DMS 273 treated with DMSO at 0.1 percent for 48 hours (cell line): ENCODE measurements at places on chromosomes 1 and 21.

GRCh38 chr1:245615001-245615400, 460.2 kb downstream of the KIF26B start:
- DNase-seq = no peak

DNA sequence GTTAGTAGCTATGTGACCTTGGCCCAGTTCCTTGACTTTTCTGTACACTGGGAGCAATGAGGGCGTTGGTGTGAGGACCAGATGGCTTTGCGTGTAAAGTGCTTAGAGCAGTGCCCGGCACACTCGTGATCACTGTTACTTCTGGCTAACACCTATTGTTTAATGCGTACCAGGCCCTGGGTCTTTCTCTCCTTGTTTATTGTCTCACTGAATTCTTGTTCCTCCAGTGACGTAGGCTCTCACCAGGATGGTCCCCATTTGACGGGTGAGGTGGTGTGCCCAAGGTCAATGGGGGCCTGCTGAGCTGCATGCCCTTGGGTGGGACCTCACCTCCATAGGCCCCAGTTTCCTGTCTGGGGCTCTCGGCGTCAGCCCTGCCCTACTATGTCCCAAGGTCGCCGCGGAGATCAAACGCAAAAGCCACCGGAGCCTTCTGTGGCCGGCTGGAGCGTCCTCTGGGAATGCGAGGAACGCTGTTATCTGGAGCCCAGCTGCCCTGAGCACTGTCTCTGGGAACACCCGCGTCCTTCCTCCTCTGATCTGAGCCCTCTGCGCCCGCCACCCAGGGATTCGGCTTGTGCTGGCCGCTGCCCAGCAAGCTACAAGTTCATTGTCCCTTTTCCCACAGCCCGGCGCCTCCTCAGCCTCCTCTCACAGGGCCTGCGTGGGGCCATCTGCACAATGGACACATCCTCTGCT, 28.9 kb downstream of the ALPL start:
- no peak for DNase-seq

- no peak for DNase-seq
These were observed 15.9 kb downstream of the SLC27A3 start for GRCh38 chr1:153790966-153791647.

DNA sequence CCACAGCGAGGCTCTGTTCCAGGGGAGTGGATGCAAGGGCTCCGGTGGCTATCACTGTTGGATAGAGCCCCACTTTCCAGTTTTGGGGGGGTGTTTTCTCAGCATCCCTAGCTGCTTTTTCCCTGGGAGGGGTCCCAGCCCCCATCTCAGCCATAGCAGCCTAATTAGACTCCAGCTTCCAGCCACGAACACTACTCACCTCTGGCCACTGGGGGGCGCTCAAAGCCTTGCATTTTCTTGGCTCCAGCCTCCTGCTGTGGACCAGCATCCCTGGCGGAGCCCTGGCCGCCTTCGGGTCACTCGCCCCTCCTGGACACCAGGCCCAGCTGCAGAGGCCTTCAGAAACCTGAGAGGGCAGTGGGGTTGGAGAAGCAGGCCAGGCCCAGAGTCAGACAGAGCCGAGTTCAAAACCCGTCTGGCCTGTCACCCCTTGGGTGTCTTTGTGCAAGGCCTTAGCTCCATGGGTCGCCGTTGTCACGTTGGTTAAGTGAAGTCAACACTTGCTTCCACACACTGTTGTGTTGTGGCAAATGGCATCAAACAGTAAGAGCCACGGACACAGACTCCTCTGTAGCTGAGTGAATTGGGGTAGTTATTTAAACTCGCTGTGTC, 93.5 kb upstream of the ACTL8 start:
- DNase-seq = no peak

DNA sequence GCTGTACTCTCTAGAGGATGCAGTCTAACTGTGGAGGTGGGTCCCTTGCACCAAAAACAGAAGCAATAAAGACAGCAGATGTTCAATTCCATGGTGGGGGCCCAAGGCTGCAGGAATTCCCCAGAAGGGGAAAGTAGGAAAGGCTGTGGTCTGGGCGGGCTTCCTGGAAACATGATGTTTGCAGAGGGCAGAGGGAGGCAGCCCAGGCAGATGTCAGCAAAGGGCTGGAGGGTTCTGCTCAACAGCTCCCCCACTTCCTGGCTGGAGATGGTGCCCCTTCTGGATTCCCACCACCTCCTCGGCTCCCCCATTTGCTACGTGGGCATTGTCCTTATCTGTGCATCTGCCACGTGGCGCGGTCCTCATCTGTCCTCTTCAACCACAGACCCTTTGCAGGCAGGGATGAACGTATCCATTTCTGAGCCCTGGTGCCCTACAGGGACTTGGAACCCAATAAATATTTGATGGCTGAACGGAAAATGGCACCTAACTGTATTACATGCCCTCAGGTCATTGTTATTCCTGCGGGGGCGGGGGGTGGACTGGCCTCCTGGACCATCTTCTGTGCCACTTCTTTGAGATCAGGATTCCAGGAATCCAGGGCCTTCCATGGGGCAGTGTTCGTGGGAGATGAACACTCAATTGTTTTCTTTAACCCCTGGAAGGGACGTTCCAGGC, 8.4 kb upstream of the GUCA2B start:
- DNase-seq = no peak

DNA sequence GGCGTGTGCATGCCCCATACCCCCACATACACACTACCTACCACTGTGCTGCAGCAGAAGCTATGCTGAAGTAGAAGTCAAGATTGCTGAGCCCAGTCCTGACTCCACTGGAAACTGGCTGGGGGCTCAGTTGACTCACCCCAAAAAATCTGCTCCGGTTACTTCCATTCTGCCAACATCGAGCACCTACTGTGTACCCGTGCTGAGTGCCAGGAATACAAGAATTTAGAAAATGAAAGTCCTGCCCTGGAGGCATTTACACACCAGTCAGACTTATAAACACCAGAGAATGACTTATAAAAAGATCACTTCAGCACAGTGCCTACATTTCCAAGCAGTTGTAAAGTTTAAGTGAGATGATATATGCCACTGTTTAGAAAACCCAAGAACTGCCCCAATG, 99.1 kb downstream of the NMNAT2 start:
- DNase-seq = no peak

DNA sequence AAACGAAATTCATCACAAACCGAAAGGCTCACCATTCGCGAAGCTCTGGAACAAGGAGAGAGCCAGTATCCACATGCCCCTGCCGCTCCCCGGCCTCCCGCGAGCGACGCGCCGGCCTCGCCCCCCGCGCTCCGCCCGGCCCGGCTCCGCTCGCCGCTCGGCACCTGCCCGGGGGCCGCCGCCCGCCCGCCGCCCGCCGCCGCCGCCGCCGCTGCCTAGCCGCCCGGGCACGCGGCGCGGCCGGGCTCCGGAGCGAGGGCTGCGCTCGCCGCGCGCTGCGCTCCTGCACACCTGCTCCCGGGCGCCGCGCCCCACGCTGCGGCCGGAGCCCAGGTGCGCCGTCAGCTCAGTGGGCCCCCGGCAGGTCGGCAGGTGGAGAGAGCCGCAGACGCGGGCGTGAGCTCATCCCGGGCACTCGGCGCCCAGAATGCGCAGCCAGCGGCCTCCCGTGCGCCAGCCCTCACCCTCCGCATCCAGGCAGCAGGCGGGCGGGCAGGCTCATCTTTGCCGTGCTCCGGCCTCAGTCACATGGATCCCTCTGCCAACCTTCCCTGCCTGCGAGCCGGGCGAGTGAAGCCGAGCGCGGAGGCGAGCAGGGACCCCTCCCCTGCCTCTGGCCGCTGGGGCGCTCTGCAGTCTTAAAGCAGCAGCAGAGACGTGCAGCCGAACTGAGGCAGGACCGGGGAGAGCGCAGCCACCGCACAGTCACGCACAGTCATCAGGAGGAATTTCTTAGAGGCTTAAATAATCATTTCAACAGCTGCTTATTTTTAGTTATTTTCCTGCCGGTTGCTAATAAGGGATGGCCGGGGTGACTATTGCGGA, at the start of gene DSCAM:
TSS of gene DSCAM (minus strand) at position 572 of the 825 bp plus-strand sequence. CDS start at position 75, 497 bp downstream.
- DNase-seq = no peak

- DNase-seq = no peak
These were observed 5.8 kb downstream of the ZMYND12 start for GRCh38 chr1:42450061-42450460.

DNA sequence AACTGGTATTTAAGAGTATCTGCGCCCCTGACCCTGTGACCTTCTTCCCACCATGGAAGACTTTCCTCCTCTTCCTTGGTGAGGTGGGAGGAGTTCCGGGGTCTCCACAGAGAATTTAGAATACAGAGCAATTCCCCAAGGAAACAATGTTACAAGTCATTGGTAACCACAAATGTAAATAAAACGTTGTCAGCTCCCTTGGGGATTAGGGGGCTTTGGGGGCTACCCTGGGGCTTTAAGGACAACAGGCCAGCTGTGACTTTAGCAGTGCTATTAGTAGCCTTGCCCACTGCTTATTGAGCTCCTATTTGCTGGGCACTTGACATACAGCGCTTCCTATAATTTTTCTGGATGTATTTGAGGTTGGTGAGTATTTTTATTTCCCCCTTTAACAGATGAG, 69.0 kb downstream of the IGSF21 start:
- DNase-seq = no peak

- no peak for DNase-seq
These were observed 936 bp downstream of the ZFP69B start for GRCh38 chr1:40451238-40451585.

- DNase-seq = no peak
These were observed 259.5 kb upstream of the CHRM3 start for GRCh38 chr1:239126884-239127283.

- DNase-seq = no peak
These were observed 51.2 kb downstream of the GIPC2 start for GRCh38 chr1:78096976-78097375.

GRCh38 chr1:56456435-56457101, 122.8 kb downstream of the PLPP3 start:
- DNase-seq = no peak

- DNase-seq = no peak
These were observed 58.2 kb upstream of the LRRC8B start for GRCh38 chr1:89466307-89466930.

- no peak for DNase-seq
These were observed 18.0 kb downstream of the KLHL12 start for GRCh38 chr1:202908998-202909397.

- peak; percentile 71 for DNase-seq
These were observed 246.9 kb downstream of the GRIK3 start for GRCh38 chr1:36787312-36787913.

- no peak for DNase-seq
These were observed 31.4 kb upstream of the LEPR start for GRCh38 chr1:65388908-65389695.

DNA sequence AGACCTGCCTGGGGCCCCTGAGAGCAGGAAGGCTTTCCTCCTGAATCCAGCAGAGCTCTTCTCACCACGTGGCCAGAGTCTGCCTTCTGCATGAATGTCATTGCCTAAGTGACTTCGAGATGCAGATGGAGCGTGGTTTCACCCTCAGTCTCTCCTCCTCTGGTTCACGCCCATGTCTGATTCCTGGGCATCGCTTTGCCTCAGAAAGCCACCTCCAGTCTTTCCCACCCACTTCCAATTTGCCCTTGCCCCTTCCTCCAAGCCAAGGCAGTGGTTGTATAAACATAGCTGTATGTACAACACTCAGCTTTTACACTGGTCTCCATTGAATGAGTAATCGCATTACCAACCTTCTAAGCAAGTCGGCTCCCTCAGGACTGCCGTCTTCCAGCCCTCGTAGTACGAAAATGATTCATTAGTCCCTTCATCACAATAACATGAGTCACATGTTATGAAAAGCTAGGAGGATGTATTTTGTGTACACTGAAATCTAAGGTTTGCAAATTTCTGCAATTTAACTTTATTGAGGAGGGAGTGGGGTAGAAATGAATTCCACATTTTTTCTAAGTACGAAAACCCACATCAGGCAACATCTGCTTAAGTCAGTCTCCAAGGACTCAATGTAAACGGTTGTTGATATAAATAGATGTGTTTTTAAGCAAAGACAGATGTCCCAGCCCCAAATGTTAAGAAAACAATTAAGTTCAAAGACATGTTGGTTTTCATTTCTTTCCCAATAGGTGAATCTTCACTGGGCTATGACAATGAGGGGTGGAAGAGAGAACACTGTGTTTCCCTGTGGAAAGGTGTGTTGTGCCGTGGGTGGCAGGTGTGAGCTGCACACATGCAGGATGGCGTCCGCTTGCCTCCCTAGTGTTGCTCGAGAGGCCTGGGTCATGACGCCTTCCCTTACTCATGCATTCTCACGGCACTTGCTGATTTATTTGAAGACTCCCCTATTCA, 32.3 kb upstream of the ETS2 start:
- no peak for DNase-seq

DNA sequence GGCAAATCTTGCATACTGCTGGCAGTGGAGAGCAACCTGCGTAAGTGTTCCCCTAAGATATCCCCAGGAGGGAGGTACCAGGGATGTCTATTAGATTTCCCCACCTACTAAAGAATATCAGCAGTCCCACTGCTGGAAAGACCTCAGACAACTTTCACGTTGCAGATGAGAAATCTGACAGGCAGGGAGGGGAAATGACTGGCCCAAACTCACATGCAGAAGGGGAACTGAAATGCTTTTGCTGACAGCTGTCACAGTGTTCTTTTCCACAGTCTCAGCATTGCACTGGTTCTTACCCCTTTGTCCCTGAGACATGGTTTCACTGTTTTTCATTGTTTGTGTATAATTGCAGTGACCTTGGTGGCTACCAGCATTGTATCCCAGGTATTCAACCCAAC, 84.8 kb upstream of the ATP1A1 start:
- DNase-seq = no peak

GRCh38 chr1:36321119-36321951, 2.1 kb downstream of the EVA1B start:
- DNase-seq = no peak

GRCh38 chr21:41112740-41113692, 54.9 kb upstream of the BACE2 start:
- DNase-seq = no peak

DNA sequence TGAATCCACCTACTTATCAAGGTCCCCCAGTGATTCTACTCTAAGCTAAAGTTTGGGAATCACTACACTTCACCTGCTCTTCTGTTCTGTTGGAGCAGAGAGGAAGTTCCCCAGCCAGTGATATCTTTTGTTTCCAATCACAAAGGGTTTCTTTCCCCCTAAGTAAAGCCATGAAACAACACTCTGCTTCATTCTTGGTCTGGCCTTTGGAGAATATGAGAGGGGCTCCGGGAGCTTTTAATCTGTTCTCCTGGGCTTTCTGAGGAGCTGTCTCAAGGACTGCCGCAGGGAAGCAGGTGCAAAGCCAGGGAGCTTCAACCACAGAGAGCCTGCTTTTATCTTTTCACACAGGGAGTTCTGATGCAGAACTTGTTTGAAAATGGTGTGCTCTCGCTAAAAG, 10.1 kb upstream of the SLAMF9 start:
- DNase-seq = no peak

GRCh38 chr1:226021401-226021800, 22.3 kb upstream of the SDE2 start:
- no peak for DNase-seq

DNA sequence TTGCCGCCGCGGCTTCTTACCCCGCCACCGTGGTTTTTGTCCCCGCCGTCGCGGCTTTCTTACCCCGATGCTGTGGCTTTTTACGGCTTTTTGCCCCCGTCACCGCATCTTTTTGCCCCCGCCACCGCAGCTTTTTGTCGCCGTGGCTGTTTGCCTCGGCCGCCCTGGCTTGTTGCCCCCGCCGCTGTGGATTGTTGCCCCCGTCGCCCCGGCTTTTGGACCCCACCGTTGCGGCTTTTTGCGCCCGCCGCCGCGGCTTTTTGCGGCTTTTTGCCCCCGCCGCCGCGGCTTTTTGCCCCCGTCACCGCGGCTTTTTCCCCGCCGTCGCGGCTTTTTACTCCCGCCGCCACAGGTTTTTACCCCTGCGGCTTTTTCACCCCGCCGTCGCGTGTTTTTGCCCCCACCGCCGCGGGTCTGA, 3934.3 kb downstream of the SRGAP2C start:
- DNase-seq = no peak
